Breast epithelium (tissue), 4 donors: ENCODE measurements at places on chromosomes 7 and 10. TPM values are rescaled to one million over a fixed set of nuclear protein-coding genes. Genes with fewer than 3 reads are reported as not detected.

GRCh38 chr10:36344240-36345174, 702.4 kb upstream of the FZD8 start:
- no peak for DNase-seq

KLF14 gene
- total RNA-seq: 0.15 TPM

DNA sequence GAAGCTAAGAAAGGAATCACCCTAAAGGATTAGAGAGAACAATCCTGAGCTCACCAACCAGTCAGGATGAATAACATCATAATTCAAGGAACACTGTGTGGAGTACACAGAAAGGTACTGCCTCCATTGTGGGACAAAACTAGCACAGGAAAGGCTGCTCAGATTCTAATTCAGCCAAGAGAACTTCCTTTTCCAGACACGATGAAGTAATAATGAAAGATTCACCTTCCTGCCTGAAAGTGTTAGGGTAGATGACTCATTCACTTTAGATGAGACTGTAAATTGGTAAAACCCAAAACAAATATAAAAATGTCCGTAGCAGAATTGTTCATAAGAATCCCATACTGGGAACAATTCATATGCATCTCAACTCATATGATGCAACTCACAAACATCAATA, 167.2 kb downstream of the CDC14C start:
- DNase-seq: no peak

UNCX gene
- not detected for total RNA-seq

GRCh38 chr10:54702583-54703485, 98.2 kb downstream of the PCDH15 start:
- no peak for DNase-seq
